Inflammatory macrophage treated with lipopolysaccharide for 4 hours (primary cell): ENCODE measurements at places on chromosomes 1 and 21.

- DNase-seq = no peak
Measured at GRCh38 chr1:30242168-30242567, 481.2 kb downstream of the MATN1 start.

GRCh38 chr1:39538531-39539251 lies 37.9 kb downstream of the PABPC4 start:
- no peak for DNase-seq

GRCh38 chr1:74437035-74437434 lies 75.4 kb downstream of the LRRC53 start:
- DNase-seq = no peak

DNA sequence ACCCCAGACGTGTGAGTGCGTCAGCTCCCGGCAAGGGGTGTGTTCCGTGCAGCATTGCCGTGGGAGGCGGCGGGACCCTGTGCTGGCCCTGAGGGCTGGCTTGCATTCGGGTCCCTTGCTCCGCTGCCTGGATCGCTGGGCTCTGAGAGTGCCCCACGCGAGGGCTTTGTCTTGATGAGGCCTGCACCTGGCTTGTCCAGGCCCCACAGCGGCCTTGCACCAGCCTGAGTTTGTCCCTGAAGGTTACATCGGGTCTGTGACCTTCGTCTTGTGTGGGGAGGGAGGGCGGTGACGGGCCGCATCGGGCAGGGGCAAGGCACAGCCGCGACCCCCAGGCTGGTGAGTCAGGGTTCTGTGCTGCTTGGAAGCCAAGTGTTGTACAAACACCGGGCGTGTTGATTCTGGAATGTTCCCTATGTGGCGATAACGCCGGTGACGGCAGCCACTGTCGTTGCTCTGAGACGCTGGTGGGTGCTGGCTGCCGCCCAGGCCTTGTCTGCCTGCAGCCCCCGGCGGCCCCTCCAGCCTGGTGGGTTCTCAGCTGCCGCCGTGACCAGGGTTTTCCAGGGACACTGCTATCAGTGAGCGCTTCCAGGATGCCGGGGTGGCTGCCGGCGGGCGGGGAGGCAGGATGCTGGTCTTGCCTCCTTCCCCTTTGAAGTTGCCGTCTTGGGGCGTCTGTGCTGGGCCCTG lies 42.9 kb downstream of the SLX9 start:
- no peak for DNase-seq

DNA sequence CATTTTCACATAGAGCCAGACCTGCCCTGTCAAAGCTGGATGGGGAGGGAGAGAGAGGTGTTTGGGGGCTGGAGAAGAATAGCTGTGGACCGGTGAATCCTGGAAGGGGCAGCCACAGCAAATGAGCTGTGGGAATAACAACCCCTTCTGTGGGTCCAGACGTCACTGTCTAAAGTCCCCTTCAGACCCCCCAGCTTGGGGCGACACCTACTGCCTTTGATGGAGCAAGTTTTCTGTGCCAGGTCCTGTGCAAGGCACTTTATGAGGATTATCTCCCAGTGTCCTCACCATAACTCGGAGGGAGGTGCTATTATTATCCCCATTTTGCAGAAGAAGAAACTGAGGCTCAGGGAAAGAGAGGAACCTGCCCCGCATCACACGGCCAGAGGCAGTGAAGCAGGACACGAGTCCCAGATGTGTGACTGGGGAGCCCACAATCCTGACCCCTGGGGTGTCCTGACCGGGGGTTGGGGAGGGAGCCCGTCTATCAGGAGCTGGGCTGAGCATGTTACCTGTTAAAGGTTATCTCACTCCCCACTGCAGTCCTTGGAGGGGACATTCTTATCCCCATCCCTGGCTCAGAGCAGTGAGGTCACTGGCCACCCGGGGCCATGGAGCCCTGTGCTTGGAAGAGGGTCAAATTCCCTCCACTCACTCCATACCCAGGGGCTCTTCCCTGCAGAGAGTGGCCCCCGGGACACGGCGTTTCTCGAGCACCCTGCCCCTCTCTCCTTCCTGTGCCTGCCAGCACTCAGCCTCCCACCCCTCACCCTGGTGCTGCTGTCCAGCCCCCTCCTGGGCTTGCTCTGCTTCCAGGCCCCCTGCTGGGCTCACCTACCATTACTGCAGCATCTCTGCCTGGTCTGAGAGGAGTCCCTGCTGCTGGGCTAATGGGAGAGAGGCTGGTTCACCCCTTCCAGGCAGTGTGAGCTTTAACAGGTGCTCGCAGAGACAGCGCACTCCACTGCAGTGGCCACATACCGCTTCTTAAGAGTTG lies 132.9 kb downstream of the PTPRU start:
- no peak for DNase-seq

DNA sequence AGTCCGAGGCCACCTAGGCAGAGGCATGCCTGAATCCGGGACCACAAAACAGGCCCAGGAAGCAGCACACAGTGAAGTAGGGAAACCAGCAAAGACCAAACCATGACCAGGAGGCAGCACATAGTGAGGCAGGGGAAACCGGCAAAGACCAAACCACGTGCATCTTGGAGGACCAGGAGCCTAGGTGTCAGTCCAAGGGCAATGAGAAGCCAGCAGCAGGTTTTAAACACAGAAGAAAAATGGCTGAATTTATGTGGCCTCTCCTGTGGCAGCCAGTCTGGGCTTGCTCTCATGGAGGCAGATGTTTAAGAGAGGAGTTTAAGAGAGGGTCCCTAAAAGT lies 42.5 kb downstream of the NPHP4 start:
- DNase-seq = no peak

- DNase-seq = peak; percentile 50
Measured at GRCh38 chr1:116359060-116359830, 13.8 kb upstream of the ATP1A1 start.

DNA sequence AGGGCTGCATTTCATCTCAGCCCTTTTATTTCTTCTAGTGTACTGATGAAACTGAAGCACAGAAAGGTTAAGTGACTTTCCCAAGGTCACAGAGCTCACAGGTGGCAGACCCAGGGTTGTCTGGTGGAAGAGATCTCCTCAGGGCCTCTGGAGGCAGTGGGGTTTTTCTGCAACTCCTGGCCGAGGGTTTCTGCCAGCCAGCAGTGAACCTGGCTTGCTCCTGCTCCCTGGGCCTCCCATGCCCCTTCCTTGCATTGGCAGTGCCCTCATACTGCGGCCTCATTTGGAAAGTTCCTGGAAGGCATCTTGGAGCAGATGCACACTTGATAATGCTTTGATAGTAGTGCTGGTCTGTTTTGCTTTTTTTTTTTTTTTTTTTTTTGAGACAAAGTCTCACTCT lies 7.7 kb downstream of the GALNT2 start:
- no peak for DNase-seq

GRCh38 chr1:31706384-31707058 lies 2.7 kb upstream of the COL16A1 start:
- no peak for DNase-seq

DNA sequence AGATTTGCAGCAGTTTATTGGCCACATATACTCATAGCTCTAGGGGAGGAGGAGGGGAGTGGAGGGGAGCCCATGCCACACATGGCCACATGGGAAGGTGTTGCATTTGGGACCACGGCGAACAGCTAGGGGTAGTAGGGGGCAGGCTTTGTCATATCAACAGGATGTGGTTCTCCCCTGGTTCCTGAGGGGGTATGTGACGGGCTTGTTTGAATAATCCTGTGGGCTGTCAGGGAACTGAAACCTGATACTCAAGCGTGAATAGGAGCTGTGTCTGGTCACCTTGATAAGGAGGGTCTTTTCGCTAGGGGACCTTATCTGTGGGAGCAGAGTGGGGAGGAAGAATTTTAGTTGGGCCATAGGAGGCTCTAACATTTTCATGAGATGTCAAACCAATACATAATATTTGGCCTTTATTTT lies 264.7 kb downstream of the CTH start:
- DNase-seq = no peak

DNA sequence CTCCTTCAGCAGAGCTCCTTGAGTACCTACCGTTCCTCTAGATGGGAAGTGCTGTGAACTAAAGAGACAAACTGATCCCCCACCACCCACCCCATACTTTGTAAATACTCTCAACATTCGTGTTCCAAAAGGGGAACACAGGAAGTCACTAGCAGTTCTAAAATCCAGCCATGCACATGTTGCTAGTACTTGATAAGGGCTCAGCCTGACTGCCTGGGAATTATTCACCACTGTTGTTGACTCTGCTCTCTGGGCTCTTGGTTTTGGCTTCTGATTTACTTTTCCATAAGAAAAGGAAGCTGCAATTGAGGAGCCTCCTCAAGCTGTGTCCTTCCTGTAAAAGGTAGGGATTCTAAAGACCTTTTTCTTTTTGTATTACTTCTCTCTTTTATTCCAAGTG lies 67.5 kb downstream of the IVNS1ABP start:
- no peak for DNase-seq

DNA sequence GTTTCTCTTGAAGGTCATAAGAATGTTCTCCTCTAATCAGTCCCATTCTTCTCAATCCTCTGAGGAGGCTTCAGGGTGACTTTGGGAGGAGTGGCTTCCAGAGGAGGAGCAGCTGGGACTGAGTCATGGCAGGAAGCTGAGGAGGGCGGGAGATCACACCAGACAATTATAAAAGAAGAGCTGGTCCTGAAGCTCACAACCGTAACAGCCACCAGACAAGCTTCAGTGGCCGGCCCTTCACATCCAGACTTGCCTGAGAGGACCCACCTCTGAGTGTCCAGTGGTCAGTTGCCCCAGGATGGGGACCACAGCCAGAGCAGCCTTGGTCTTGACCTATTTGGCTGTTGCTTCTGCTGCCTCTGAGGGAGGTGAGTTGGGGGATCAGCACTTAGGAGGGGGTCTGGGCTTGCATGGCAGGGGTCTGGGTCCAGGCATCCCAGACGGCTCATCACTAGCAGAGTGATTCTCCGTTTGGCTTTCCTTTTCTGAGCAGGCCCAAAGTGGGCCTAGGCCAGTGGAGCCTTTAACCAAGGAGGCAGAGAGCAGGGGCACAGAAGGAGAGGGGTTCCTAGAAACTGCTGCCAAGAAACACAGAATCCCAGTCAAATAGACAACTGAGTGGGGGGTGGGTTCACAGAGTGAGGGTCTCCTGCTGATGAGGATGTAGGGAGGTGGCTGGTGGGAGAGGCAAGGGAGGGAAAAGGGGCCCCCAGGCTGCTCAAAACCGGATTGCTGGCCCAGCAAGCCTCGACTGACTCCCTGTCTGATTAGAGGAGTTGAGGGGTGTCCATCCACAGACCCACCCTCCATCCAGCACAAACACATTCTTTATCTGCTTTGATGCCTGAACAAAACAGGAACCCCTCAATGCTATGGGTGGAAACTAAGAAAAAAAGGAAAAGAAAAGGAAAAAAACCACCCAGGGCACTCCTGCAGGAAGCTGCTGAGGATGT lies at the start of gene ECM1:
Gene ECM1 (plus strand): TSS at position 198 of the 953 bp plus-strand sequence. CDS start 101 bp downstream, at position 299.
- peak; percentile 73 for DNase-seq

GRCh38 chr1:232096751-232097150 lies 470.2 kb downstream of the DISC1 start:
- DNase-seq = no peak

GRCh38 chr1:103459346-103459745 lies 66.2 kb upstream of the RNPC3 start:
- DNase-seq = no peak

- no peak for DNase-seq
Measured at GRCh38 chr1:175034775-175035174, 11.6 kb upstream of the MRPS14 start.

DNA sequence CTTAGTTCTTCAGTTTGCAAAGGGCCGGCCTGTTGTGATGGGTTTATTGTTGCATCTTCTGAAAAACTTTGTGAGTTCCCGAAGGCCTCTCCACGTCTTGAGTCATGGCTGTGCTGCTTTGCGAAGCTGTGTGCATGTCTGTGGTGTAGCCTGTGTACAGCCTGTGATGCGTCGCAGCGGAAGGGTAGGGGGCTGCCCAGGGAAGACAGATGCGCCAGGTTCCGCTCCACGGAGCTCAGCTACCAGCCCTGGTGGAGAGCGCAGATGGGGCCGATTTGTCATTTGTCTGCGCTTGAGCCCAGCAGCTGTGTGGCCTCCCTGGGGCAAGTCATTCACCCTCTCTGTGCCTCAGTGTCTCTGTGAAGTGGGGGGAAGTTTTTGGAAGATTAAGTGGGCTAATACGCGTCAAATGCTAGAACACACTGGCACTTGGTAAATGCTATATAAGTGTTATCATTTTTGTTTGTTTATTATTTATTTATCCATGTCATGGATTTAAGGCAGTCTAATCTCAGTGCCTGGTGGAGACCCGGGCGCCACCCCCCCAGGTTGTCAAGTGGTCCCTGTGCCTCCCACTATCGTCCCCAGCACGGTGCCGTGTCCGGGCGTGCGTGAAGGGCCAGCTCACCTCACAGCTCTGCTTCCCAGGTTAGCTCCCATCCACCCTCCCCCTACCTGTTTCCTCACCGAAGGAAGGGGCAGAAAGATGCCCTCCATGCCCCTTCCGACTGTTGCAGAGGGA lies 8.4 kb downstream of the PDE9A start:
- DNase-seq = no peak

GRCh38 chr1:18288722-18289121 lies 181.1 kb downstream of the IGSF21 start:
- no peak for DNase-seq

- DNase-seq = peak; percentile 27
Measured at GRCh38 chr1:31297277-31298247, 730 bp downstream of the ZCCHC17 start.

- DNase-seq = no peak
Measured at GRCh38 chr1:10193288-10193687, 17.1 kb upstream of the KIF1B start.

DNA sequence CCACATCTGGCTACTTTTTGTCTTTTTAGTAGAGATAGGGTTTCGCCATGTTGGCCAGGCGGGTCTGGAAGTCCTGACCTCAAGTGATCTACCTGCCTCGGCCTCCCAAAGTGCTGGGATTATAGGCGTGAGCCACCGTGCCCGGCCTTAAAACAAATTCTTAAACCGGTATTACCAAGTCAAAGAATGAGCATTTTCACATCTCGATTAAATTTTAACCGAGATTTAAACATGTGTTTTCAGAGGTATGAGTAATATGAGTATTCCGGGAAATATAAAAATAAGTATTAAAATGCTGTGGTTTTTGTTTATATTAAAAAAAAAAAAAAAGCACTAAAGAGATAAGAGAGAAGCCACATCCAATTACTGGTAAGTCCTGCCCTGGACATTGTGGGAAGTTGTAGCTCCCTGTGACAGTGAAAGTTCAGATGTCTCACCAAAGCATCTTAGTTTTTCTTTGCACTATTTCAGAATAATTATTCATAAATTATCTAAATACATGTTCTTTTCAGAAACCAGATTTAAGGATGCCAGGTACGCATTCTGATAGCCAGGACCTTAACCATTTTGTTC lies 24.9 kb downstream of the ZNF281 start:
- DNase-seq = no peak

- DNase-seq = no peak
Measured at GRCh38 chr1:39076127-39076798, 50.1 kb downstream of the NDUFS5 start.

DNA sequence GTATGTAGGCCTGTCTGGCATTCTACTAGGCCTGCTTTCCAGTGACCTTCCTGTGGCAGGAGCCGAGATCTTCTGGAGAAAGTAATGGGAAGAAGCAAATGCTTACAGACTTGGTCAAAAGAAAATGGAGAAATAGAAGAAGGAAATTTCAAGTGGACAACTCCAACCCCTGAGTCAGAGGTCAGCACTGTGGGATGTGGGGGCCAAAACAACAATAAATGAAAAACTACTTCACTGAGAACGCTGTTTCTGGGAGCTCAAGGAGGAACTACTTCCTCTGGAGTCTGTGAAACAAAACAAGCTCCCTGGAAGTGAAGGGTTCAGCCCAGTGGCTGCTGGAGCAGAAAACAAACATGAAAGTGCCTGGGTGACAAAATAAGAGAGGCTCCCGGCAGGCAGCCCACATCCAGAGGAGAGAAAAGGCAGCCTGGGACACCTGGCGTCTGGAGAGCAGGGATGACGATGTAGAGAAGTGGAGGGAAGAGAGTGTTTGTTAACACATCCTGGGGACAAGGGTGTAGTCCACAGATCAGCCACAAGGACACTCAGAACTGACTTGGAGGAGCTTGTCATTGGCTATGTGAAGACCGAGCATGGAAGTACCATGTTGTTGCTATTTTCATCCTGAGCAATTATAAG lies 355.2 kb downstream of the SMYD3 start:
- peak; percentile 11 for DNase-seq
